Activated CD8-positive, alpha-beta memory T cell treated with anti-CD3 and anti-CD28 coated beads for 1 hour (primary cell): ENCODE measurements at places on chromosomes 2 and 18.
A peak's percentile ranks its signal among the peaks of the same experiment; 100 is the strongest.

GRCh38 chr18:32437100-32437834, 33.4 kb downstream of the GAREM1 start:
- no peak for DNase-seq

- no peak for DNase-seq
These were observed 102.1 kb upstream of the SPHKAP start for GRCh38 chr2:228283491-228284171.

- no peak for DNase-seq
These were observed 418.0 kb downstream of the MEIS1 start for GRCh38 chr2:66852953-66853352.

DNA sequence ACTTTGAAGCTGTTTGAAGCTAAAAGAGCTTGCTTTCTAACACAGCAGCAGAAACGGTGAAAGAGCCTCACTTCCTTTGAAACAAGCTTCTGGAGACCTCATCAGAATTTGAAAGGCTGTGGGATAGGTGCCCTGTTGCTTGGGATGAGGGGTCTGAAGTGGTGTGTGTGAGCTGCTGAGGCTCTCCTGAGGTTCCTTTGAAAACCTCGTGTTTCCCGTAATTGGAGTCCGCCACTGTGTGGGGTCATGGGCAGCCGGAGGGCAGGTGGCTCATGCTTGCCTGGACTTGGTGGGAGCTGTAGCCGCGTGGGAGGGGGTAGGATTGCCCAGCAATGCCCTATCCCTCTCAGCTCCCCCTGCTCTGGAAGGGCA, 34.4 kb downstream of the CABLES1 start:
- DNase-seq: no peak

- no peak for DNase-seq
These were observed 15.8 kb downstream of the CCNYL1 start for GRCh38 chr2:207727261-207727660.

- DNase-seq: no peak
These were observed 409.4 kb upstream of the ETAA1 start for GRCh38 chr2:66987733-66988132.

- DNase-seq: no peak
These were observed 93.6 kb downstream of the ZFP36L2 start for GRCh38 chr2:43132683-43133301.

DNA sequence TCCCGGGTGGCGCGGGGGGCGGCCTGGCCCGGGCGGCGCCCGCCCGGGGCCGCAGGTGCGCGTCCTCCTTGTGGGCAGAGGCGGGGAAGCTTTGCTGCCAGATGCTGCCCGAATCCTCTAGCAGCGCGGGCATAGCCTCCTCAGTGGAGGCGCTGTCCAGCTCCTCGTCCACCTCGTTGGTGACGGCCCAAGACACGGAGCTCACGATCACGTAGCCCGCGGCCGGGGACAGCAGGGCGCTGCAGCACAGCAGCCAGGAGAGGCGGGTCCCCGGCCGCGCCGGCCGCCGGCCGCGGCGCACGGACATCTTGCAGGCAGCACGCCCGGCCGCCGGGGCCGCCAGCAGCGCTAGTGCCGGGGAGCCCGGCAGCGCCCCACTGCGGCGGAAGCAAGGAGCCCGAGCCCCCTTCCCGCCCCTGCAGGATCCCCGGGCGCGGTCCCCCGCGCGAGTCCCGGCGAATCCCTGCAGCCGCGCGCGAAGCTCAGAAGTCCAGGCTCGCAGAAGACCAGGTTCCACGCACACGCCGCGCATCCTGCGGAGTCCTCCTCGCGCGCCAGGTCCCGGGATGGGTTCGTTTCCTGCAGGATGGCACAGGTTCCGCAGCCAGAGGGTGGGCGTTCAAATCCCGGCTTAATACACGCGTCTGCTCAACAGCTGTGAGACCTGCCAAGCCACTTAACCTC, at the start of gene CREG2:
Gene CREG2, minus strand, starts transcription at position 353 of the 684 bp plus-strand sequence. Its CDS starts 46 bp downstream, at position 307.
- DNase-seq: no peak

GRCh38 chr2:86202336-86202692, 3.1 kb downstream of the MRPL35 start:
- DNase-seq: no peak

DNA sequence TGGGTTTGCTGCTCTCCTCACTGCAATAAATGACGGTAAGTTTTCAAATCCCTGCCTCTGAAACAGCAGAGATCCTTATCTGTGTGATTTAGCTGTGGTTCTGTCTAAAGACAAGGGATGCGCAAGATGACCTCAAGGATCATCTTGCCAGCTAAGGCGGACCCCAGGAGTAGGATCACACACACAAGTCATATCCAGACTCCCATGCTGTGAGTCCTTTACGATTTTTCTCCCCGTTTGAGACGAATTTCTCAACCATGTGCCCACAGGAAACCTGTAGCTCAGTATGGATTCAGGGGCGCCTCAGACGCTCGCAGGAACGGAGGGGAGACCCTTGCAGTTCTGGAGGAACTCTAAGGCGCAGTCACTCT, 11.1 kb upstream of the DCTN1 start:
- DNase-seq: no peak

- DNase-seq: no peak
These were observed 145.4 kb downstream of the KLHL29 start for GRCh38 chr2:23530206-23530908.

GRCh38 chr2:95323347-95324155, 26.4 kb downstream of the KCNIP3 start:
- DNase-seq: no peak

DNA sequence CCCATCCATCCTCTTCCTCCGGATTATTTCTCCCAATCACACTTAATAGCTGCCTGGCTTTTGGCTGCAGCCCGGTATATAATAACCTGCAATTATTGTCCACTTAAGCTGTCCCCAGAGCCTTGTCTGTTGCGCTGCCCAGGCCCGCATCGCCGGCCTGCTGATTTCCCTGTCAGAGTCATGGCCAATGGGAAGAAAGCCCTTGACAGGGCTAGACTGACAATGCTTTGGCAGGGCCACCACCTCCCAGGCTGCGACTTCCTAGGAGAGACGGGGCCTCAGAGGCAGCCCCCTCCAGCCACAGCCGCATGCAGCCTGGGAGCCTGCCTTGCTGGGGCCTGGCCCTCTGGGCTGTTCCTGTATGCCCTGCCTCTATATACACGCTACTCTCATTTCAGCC, 10.0 kb upstream of the CELF4 start:
- DNase-seq: no peak

DNA sequence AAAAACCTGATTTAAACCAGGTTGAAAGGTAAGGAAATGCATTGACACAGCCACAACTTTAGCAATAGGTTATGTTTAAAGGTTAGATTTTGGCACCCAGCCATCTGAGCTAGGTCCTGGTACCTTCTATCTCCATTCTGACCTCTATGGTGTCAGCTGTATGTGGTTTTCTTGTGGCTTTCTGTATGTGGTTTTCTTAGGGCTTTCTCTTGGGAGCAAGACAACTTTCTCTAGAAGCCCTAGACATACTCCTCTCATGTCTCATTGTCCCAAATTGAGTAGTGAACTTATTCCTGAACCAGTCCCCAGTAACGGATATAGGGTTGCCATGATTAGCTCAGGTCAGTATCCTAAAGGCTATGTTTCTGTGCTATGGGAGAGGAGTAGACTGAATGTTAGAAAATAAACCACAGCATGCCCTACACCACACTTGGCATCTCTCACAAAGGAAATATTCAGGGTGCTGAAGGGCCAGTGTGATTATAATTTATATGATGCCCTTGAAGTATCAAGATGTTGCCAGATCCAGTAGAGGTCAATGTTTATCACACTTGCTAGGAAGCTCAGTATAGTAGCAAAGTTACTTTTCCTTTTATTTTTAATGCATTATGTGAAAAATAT, 176.1 kb downstream of the CAPN13 start:
- DNase-seq: no peak

DNA sequence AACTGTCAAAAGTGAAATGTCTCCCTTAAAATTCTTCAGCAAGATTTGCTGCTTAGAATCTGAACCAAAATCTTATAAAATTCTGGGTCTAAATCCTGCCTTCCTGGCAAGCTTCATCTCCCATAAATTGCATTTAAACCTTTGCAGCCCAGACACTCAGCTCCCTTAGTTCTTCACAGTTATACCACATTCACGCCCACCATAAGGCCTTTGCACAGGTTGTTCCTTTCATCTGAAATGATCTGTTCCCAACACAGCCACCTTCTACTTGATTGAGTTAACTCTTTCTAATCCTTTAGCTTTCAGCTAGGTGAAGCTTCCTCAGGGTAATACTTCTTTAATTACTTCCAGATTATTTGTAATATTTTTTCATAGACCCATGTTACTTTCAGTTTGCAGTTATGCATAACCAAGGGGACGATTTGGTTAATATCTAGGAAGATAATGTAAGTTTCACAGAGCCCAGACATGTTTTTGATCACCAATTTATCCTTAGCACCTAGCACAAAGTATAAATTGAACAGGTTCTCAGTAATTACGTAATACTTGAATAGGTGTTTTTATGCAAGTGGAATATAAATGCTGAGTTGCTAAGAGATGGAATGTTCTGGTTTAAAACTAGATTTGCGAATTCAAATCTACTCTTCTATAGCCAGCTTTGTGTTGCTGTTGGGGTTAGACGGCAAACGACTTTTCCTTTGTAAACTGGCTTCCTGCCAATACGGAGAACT, 779.7 kb upstream of the PKDCC start:
- DNase-seq: no peak

- peak; percentile 14 for DNase-seq
These were observed 76.0 kb downstream of the EMX1 start for GRCh38 chr2:72993147-72993932.

DNA sequence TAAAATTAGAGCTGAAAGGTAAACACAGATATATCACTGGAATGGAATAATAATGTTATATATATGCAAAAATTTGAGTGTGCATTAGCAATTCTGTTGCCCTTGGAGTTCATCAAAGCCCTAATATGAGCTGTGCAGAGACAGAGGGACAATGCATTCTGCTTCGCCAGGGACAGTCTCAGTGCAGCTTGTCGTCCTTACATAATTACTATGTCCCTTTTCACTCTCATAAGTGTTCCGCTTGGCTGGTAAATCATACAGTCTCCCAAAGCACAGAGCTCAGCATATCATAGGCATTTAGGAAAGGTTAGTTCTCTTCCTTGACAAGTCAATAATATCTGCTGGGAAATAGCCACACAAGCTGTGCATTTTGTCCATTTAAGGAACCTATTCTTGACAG, 30.7 kb downstream of the MAPK4 start:
- DNase-seq: no peak

- DNase-seq: no peak
These were observed 45.5 kb downstream of the TWSG1 start for GRCh38 chr18:9380101-9380500.

DNA sequence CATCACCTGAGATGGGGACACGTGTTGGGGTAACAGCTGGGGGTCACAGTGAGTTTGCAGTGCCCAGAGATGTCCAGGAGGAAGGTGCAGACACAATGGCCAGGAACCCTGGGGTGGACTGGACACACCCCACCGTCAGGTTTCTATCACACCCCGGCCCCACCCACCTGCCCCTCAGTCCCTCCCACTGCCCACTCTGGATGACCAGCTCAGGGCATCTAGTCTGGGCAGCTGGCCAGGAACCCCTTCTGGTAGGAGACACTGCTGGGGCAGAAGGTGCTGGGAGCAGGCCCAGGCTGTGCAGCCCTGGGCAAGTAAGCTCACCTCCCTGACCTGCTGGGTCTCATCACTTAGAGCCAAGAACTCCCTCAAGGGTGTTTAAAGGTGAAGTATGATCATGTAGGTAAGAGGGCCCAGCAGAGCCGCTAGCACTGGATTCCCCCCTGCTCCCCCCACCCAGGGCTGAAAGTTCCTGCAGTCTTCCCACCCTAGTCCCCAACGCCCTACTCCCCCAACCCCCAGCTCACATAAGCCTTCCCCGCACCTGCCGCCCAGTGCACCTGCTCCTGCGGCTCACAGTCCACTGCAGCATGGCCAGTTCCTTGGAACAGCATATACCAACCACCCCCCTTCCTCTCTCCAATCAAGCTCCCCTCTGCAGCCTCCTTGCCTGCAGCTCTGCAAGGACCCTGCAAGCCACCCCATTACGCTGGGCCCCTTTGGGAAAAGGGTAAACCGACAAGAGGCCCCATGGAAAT, 17.3 kb downstream of the BIN1 start:
- no peak for DNase-seq

- DNase-seq: no peak
These were observed 107.9 kb upstream of the ETAA1 start for GRCh38 chr2:67289271-67289670.

- DNase-seq: no peak
These were observed 267.0 kb downstream of the PTH2R start for GRCh38 chr2:208673631-208674030.

- DNase-seq: no peak
These were observed 3.9 kb upstream of the MYL1 start for GRCh38 chr2:210318891-210319290.

GRCh38 chr2:199903111-199903510, 8.0 kb upstream of the C2orf69 start:
- no peak for DNase-seq

- no peak for DNase-seq
These were observed 311.3 kb downstream of the CELF4 start for GRCh38 chr18:37254236-37254754.

- DNase-seq: no peak
These were observed 9.1 kb downstream of the PCARE start for GRCh38 chr2:29065068-29065811.

DNA sequence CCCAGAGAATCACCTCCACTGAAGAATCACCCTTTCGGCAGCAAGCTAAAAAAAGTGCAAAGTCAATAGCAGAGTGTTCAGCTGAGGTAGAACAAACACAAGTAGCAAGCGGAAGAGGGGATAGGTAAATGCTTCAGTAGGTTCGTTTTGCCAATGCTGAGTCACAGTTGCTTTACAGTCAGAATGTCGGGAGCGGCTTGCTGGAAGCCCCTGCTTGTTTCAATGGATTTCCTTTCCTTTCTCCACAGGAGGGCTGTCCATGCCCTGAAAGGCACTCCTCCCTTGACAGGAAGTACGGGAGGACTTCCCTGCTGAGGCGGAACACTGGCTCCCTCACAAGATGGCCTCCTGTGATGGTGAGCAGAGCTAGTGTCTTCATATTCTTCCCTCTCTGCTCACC, 146.2 kb upstream of the LYPD1 start:
- no peak for DNase-seq

- DNase-seq: no peak
These were observed 7.0 kb upstream of the NDUFV2 start for GRCh38 chr18:9095297-9096006.

- DNase-seq: no peak
These were observed 9.3 kb upstream of the MTERF4 start for GRCh38 chr2:241111440-241111805.
